ENCODE measurements at places on chromosomes 16 and 17. TPM values are rescaled to one million over a fixed set of nuclear protein-coding genes. Genes with fewer than 3 reads are reported as not detected.

The SSTR5 gene
- total RNA-seq, result 0.24 TPM

The C1QL1 gene
- total RNA-seq, result 0.35 TPM

- no peaks in the 10 kb centered on the region for H3K4me1 ChIP-seq
- DNase-seq, result no peak
- no peaks in the 10 kb centered on the region for H3K36me3 ChIP-seq
- H3K27me3 ChIP-seq, result no peaks in the 10 kb centered on the region
- no peak overlapping the region for H3K4me3 ChIP-seq
- no peak overlapping the region for H3K27ac ChIP-seq
Observed at GRCh38 chr17:40622509-40622928, 25.1 kb downstream of the SMARCE1 start.

- H3K27me3 ChIP-seq, result no peaks in the 10 kb centered on the region
- no peaks in the 10 kb centered on the region for H3K4me1 ChIP-seq
- H3K27ac ChIP-seq, result no peak overlapping the region
- DNase-seq, result no peak
Observed at GRCh38 chr16:72142476-72142875, 29.5 kb downstream of the PMFBP1 start.
